ENCODE measurements at places on chromosomes 2 and 18.

GRCh38 chr2:46116553-46116991, 180.6 kb upstream of the EPAS1 start:
- no peak for DNase-seq

DNA sequence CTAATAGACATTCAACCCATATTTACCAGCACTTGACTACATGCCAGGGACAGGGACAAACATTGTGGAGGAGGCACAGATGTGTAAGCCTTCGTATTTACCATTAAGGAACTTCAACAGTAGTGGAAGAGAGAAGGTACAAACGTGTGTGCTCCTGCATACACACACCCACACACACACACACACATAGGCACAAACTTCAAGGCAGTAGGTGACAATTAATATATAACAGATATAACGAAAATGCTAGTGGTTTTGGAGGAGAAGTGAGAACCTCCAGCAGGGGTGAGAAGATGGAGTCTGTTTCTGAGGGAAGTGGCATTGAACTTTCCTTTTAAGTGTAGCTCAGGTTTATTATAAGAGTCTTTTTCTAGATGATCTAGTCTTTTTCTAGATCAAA, 231.1 kb downstream of the SETBP1 start:
- DNase-seq = no peak

DNA sequence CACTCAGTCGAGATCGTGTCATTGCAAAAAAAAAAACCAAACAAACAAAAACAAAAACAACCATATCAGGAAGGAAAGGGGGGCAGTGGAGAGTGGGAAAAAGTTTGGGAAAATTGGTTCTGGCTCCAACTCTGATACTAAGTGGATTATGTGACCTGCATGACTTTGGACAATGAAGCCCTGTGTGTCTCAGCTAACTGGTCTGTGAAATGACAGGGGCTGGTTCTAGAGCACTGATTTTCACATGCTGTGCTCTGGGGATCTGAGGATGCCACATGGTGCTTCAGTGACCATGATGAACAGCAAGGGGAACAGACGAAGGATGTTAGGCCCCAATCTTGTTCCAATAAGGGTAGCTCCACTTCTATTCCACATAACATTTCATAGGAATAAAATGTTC, 157.4 kb upstream of the DNMT3A start:
- no peak for DNase-seq

GRCh38 chr2:1717113-1717512, 27.2 kb downstream of the PXDN start:
- DNase-seq = no peak

DNA sequence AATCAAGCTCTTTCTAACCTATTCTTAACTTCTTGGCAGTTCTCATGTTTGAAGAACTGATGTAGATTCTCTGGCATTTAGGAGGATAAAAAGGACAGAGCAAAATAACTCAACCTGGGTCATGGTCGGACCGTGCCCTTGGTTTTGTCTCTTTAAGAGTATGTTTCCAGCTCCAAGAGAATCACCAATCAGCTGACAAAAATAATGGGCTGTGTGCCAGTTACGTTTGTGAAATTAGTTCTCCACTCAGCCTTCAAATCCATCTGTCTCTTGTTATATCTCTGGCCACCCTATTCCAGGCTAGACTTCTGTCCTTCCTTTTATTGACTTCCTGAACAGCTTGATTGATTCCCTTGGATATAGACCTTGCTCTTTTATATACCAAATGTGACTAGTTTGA, 225.7 kb downstream of the EPHA4 start:
- no peak for DNase-seq

DNA sequence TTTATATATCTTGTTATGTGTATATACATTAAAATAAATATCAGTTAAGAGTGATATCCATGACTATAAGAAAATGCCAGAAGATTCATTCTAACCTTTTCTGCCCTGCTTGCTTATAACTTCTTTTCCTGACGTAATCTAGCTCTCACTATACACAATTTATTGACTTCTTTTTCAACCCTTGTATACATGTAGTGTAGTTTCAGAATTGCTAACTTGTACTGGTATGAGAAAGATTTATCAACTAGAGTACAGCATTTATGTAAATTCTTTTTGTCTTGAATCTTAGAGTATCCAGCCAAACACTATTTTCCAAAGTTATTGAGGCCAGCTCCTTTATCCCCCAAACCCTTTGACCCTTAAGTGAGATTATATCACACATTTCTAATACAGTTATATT, 798.0 kb upstream of the RAB6C start:
- no peak for DNase-seq

- no peak for DNase-seq
Measured at GRCh38 chr2:230958820-230959756, 34.0 kb upstream of the GPR55 start.

- DNase-seq = no peak
Measured at GRCh38 chr2:166031054-166031453, 77.5 kb upstream of the TTC21B start.

DNA sequence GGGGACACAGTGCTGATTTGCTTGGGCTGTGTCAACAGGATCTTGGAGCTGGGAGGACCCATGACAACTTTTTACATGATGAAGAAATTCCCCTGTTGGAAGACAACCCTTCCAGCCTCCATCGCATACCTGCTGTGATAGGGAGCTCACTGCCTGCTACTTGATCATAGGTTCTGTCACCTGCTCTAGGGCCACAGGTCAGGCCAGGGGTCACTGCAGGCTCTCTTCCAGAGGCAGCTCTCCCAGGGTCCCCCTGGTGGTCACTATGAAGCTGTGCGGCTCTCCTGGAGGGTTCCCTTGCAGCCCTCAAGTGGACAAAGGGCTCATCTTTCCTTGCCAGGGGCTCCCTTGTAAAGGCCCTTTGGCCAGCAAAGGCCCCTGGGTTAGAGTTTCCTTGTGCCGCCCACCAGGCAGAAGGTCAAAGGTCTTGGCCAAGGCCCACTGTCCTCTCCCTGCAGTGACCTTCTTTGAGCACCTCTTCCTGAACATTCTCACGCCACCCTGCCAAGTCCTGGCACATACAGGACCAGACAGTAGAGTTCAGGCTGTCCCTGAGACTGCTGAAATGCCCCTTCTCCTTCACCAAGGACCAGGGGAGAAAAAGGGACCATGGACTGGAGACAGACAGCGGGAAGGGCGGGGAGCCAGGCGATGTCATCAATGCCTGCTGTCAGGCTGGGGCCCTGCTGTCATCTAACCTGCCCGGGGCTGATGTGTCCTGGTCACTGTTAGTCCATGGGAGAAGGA, 345.1 kb downstream of the DYSF start:
- no peak for DNase-seq

GRCh38 chr2:105328281-105329196, 996 bp downstream of the TGFBRAP1 start:
- DNase-seq = no peak

DNA sequence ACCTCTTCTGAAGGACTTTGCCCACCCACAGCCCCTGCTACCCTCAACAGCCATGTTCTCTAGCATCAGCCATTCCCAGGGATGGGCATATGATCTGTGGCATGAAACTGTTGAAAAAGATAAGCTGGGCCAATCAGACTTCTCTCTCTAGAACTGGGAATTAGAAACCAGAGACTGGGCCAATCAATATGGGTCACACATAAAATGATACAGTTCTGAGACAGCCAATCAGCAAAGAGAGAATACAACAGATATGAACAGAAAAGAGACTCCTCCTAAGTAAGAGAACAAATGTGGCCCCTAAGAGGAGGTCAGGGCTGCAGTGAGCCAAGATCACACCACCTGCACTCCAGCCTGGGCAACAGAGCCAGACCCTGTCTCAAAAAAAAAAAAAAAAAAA, 2.1 kb downstream of the KIDINS220 start:
- DNase-seq = no peak

- DNase-seq = no peak
Measured at GRCh38 chr2:218169757-218170546, 3.2 kb upstream of the CXCR1 start.

DNA sequence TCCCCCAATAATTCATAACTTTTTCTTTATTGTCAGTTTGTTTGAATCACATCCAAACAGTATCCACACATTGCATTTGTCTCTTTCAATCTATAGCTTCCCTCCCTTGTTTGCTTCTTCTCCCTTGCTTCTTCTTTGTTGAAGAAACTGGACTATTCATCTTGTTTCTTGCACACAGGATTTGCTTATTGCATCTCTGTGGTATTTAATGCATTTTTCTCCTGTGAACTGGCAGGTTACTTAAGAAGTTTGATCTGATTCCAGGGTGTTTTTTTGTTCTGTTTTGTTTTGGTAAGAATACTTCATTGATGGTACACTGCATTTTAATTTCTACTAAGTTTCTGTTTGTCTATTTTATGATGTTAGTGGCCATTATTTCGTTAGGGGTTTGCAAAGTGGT, 166.8 kb downstream of the CAMKMT start:
- DNase-seq = no peak

DNA sequence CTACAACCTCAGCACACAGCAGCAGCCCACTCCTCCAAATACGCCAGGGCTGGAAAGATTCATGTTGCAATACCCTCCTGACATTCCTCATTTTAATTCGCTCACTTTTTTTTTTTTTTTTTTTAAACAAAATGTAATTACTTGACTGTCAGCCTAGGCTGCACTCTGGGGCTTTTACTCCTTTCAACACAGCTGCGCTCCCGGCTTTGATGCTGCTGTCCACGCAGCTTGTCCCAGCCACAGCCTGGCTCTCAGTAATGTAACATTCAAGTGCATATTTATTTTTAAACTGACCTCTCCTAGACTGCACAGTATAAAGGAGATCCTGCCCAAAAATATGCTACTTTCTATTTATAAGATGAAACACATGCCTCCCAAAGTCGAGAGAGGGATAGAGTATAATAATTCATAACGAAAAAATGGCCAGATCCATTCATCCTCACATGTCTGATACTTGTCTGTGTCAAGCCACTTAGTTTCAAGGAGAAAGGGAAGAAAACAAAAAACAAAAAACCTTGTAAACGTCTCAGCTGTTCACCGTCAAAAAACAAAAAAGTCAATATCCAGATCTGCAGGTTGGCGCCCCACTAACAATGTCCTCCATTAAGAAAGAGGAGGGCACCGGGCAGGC, 949 bp downstream of the CDC42EP3 start:
- no peak for DNase-seq

DNA sequence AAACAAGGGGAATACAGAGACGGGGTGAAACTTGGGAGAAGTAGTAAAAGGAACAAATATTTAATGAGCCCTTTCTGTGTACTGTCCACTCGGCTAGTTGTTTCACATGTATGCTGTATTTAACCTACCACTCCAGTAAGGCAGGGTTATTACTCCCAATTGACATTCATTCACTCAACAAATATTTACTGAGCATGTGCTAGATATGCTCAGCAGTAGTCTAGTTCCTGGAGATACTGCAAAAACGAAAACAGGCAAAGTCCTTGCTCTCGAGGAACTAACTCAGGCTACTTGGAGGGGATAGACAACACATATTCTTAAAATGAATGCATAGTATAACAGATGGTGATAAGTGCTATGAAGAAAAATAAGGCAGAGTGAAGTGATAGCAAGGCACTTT, 207.3 kb downstream of the SS18 start:
- DNase-seq = no peak

DNA sequence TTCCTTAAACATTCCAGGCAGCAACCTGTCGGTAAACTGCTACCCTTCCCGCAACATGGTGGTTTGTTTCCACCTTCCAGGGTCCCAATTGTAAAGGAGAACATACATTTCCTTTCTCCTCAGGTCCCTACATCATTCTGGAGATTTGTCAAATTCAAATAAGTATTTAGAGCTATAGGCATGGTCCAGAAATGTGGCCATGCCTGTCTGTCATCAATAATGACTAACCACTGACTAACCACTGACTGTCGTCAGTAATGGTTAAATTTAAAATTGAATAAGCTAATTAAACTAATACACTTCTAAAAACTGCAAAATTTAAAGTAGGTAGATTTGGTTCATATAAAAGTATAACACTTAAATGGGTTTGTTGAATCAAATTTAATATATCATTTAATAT, 984.0 kb upstream of the SLC39A10 start:
- DNase-seq = no peak

GRCh38 chr2:120344214-120344975, 1.5 kb upstream of the INHBB start:
- DNase-seq = no peak

DNA sequence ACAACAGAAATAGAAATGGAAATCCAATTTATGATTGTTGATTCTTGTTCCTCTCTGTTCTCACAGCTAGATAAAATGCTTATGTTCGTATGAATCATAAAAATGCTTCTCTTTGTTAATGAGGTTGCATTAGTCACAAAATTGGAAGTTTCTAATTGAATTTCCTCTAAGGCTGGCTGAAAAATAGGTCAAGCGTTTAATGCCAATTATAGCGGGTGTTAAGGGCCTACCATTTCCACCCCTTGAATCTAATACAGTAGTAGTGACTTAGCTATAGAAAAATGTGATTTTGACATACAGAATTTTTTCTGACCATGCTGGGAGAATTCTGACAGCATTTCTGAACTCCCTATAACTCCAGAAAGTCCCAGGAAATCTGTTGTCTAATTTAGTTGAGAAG, 107.1 kb downstream of the TTN start:
- no peak for DNase-seq

- no peak for DNase-seq
Measured at GRCh38 chr2:106117882-106118684, 76.0 kb downstream of the UXS1 start.

DNA sequence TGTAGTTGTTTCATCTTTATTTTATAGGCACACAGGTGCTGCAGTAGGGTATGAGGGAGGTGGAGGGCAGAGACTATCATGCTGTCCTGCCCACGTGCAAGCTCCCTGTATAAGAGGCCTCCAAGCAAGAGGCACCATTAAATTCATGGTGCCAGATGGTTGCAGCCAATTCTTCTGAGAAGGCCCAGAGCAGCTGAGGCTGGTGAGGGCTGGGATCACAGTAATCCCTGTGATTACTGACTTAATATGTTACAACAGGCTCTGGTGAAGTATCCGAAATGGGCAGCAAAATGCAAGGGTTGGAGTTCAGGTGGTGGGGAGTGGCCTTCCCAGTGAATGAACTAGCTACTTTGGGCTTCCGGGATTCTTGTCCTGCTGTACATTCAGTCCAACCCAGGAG, 191.9 kb upstream of the SMAD2 start:
- no peak for DNase-seq

GRCh38 chr2:163715199-163715598, 20.6 kb downstream of the FIGN start:
- DNase-seq = no peak

DNA sequence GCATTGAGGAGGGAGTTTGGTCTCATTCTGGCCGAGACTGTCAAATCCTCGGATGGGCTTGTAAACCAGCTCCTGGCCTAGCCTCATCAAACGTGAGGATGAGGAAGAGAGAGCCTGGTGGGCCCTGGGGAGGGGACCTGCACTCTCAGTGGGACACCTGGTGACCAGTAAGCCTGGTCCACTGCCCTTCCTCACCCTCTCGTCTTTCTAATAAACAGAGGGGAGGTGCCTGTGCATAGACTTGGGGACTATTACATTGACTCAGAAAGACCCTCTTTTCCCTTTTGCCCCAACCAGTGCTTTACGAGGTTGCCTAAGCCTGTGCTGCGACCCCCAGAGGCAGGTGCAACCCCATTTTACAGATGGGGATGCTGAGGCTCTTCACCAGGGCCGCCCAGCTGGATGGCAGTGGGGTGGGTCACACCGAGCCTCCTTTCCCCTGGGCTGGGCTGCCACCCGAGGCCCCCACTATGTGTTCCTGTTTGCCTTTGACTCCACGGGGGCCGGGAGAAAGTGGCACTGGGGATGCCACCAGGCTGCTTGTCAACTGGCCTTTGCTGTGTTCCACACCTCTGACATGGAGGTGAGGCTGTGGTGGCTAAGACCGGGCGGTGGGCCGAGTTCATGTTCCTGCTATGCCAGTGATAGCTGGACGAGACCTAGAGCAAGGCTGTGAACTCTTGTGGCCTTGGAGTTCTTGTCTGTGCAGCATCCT, 85.9 kb downstream of the GLI2 start:
- no peak for DNase-seq

- DNase-seq = no peak
Measured at GRCh38 chr2:199684832-199685231, 166.2 kb downstream of the FTCDNL1 start.

All from HFF-Myc (cell line).